ENCODE measurements at places on chromosomes 3 and 15.

- no peak for DNase-seq
Observed at GRCh38 chr3:143849854-143850549, 1.7 kb upstream of the SLC9A9 start.

GRCh38 chr3:151362751-151363174, 21.8 kb downstream of the P2RY12 start:
- DNase-seq: no peak

DNA sequence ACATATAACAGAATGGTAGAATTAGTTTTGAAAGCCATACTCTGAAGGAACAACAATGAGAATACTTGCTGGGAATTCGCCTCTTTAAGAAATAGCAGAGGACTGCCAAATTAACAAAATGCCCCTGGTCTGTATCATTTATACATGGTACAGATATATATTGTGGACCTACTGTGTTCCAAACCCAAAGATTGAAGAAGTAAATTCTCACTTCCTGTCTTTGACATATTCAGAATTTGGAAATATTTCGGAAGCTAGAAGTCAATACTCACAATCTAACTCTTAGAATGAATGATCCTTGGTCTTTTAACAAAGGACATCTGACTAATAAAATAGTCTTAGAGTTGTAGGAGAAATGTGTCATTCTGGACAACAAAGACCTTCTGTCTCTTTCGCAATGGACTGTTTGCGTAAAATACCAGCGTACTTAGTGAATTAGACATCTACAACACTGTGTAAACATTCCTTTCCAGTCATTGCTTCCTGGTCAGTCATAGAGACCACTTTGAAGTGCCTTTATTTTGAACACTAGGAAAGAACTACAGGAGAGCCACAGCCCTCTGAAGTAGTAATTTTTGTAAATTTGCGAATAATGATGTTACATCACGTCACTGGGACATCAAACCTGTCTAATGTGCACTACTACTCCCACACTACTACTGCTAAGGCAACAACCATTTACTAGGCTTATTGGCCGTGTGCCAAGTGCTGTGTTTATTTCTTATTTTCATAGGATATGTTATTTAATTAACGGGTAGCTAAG, 68.0 kb downstream of the CHL1 start:
- no peak for DNase-seq

- DNase-seq: no peak
Observed at GRCh38 chr3:146485297-146485696, 15.9 kb upstream of the PLSCR2 start.

DNA sequence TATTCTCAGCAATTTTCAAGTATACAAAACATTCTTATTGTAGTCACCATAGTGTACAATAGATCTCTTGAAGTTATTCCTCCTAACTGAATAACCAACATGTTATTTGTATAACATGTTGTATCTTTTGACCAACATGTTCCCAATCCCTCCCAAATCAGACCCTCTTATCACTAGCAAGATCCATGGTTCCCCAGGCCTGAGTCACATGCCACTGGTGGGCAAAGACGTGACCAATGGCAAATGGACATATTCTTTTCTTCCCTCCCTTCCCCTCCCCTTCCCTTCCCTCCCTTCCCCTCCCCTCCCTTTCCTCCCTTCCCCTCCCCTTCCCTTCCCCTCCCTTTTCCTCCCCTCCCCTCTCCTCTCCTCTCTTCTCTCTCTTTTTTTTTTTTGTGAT, 45.4 kb downstream of the AMOTL2 start:
- no peak for DNase-seq

DNA sequence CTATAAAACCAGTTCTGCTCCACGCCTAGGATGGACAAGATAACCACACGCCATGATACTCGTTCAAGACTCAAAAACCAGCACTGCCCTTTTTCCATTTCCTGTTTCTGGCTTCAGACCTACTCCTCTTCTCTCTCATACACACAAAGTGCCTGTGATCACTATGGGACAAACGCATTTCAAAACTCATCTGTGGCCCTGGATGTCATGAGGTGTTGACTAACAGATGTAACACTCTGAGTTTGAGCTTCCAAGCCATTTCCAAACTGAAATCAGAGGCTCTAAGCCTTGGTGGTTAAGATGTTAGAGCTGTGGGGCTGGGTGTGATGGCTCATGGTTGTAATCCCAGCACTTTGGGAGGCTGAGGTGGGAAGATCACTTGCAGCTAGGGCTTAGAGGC, 55.7 kb upstream of the LMOD3 start:
- DNase-seq: no peak

DNA sequence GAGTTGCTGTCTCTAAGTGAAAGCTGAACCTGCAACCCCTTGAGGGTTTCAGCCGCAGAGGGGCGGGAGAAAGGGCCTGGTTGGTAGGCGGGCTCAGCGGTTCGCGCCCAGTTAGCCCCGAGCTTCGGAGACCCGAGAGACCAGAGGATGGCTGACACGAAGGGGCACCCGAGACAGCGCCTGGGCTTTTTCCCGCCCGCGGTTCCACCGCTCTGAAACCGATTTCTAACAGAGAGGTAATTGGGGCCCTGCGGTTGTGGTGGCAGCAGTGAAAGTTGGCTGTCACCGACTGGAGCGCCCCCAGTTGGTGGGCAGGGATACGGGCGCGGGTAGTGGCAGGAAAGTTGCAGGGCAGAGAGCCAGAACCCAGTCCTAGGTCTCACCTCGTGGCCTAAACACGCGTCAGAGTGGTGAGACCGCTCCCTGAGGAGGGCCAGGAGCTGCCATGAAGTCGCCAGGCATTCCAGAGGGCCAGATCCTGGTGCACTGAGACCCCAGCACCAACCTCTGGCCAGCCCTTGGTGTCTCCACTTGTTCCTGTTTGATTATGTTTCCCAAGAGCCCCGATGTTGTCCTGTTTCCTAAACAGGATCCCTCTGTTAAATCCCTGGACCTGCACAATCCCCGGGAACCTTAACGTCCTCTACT, 625 bp upstream of the ELL3 start:
- peak; percentile 68 for DNase-seq

DNA sequence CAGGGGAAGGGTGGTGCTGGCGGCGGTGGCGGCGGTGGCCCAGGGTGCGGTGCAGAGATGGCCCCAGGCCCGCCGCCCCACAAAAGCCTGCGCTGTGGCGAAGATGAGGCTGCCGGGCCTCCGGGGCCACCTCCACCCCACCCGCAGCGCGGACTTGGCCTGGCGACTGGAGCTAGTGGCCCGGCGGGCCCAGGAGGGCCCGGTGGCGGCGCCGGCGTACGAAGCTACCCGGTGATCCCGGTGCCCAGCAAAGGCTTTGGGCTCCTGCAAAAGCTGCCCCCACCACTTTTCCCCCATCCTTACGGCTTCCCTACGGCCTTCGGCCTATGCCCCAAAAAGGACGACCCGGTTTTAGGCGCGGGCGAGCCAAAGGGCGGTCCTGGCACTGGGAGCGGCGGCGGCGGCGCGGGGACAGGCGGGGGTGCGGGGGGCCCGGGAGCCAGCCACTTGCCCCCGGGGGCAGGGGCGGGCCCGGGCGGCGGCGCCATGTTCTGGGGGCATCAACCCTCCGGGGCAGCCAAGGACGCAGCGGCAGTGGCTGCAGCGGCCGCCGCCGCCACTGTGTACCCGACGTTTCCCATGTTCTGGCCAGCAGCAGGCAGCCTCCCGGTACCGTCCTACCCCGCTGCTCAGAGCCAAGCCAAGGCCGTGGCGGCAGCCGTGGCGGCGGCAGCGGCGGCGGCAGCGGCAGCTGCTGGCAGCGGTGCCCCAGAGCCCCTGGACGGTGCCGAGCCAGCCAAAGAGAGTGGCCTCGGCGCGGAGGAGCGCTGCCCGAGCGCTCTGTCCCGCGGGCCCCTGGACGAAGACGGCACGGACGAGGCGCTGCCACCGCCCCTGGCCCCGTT, 1.6 kb downstream of the SKOR1 start:
- DNase-seq: no peak

GRCh38 chr15:73617913-73618312, 15.3 kb downstream of the NPTN start:
- DNase-seq: no peak

- DNase-seq: no peak
Observed at GRCh38 chr15:37221671-37222145, 121.4 kb upstream of the MEIS2 start.

GRCh38 chr3:40718681-40719080, 193.9 kb downstream of the ZNF621 start:
- no peak for DNase-seq

DNA sequence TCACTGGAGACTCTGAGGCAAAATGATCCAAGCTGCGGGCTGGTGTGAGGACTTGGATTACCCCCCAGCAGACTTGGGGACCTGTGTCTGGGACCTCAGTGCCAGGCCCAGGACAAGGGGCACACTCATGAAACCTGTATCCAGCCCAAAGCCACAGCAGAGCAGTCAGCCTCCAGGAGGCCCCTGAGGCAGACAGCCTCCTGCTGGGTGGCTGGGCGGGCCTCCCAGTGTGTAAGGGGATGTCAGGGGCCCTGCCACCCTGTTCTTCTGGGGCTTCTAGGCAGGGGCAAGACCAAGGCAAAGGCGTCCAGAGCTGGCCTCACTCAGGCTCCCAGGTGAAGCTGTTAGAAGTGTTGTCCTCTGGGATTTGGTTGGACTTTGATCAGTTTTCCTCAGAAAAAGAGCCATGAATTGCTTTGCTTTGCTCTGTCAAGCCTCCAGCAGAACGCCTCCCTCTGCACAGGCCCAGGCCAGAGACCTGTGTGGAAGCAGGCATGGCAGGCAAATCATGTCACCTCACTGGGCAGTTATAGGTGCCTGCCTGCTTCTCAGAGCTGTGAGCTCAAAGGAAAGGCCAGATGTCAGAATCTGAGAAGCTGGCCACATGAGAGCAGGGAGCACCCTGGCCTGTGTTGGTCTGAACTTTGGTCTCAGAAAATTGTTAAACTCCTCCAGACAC, 77.4 kb downstream of the SMAD6 start:
- DNase-seq: no peak

- DNase-seq: no peak
Observed at GRCh38 chr15:77025941-77026411, 31.1 kb downstream of the PSTPIP1 start.

GRCh38 chr3:120841264-120841663, 66.7 kb upstream of the STXBP5L start:
- DNase-seq: no peak

DNA sequence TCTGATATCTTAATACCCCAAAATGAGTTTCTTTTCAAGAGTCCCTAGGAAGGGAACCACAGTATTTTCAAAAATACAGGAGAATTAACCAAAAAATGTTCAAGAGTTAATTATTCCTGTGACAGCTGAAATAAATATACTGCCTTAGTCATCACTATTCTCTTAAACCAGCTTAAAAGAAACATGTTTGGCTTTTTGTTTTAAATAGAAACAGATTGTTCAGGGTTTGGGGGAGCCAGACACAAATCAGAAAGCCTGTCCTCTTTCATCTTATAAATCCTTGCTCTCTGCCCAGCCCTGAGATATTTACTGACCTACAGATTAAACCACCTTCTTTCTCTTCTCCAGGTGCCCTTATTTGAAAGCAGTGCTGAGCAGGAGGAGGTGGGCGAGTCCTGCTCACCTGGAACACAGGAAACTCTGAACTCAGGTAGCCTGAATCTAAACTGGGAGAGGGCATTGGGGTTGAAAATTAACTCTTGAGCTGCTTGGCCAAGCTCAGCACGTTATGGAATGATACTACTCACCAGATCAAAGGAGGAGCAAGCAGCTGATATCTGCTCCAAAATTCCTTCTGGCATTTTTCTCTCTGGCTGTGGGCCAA, 84.1 kb upstream of the SPRED1 start:
- no peak for DNase-seq

GRCh38 chr3:56879436-56880215, 77.9 kb upstream of the ARHGEF3 start:
- no peak for DNase-seq

DNA sequence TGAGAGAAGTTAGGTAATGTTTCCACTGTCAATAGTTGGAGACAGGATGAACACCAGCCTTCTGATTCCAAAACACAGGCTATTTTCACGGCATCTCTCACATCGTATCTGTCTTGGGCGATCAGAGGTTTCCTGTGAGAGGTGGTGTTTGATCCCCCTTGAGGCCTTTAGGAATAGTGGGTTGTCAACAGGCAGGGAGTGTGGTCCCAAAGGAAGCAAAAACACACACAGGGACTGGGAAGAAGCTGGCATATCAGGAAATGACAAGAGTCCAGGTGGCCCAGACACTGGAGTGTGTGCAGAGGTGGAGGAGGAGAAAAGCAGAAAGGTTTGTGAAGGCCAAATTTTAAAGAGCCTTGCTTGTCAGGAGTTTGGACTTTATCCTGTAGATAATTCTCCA, 6.6 kb upstream of the MAGEF1 start:
- no peak for DNase-seq

DNA sequence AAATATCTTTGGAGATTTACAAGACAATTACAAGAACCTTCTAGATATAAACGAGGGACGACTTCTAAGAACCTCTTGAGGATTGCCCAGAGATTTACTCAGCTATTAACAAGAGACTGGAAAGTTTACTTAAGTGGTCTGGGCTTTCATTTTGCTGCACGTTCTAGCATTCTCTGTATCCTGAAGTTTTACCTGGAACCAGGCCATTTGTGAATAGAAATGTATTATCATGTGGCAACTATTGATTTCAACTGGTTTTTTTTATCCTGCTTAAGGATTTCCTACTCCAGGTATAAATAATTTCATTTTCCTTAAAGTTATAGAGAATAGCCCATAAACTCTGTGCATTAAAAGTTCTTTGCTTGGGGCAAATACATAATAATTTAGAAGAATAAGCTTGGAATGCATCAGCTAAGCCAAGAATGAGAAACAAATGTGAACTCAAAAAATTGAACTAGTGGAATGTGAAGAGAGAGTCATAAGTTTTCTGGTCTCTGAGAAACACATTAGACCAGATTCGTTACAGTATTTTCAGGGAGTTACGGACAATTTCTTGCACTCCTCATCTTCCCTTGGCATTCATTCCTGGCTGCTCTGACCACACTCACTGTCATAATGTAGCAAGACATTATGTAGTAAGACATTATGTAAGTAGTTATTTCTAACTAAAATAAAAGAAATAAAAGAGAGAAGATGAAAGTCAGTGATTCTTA, 1.3 kb downstream of the AQP9 start:
- DNase-seq: no peak

GRCh38 chr15:88028024-88028423, 228.5 kb downstream of the NTRK3 start:
- DNase-seq: no peak

GRCh38 chr3:160065282-160065681, 76.6 kb downstream of the IL12A start:
- no peak for DNase-seq

DNA sequence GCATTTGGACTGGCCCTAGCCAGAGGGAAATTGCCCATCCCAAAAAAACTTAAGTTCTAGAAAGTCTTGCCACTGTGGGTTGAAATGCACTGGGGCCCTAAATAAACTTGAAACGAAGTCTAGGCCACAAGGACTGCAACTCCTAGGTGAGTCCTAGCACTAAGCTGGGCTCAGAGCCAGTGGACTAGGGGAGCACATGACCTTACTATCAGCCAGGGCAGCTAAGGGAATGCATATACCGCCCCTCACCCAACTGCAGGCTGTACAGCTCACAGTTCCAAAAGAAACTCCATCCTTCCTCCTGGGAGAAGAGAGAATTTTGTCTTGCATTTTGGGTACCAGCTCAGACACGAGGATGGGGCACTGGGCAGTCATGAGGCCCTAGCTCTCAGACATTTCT, 23.6 kb upstream of the TEX55 start:
- DNase-seq: no peak

GRCh38 chr15:44215594-44215993, 20.5 kb upstream of the FRMD5 start:
- DNase-seq: no peak

All from stimulated activated CD8-positive, alpha-beta memory T cell treated with anti-CD3 and anti-CD28 coated beads, Interleukin-4, amount 100 ng/mL, for 4 hours (primary cell).